ENCODE measurements at places on chromosomes 2 and 18. TPM values are rescaled to one million over a fixed set of nuclear protein-coding genes. Genes with fewer than 3 reads are reported as not detected.

REG3A gene
- total RNA-seq, result not detected

DUSP2 gene
- total RNA-seq, result 419 TPM

TNS1 gene
- 0.54 TPM for total RNA-seq

FAP gene
- not detected for total RNA-seq

ADCYAP1 gene
- total RNA-seq, result not detected

DSG2 gene
- 0.24 TPM for total RNA-seq

MROH2A gene
- total RNA-seq, result not detected

NEB gene
- total RNA-seq, result 0.50 TPM

- no peak for DNase-seq
Observed at GRCh38 chr18:35464831-35465279, 32.9 kb downstream of the INO80C start.

- DNase-seq, result no peak
Observed at GRCh38 chr2:187593697-187594096, 39.5 kb upstream of the TFPI start.

GRCh38 chr2:11936761-11937160 lies 190.3 kb downstream of the LPIN1 start:
- DNase-seq, result no peak

DNA sequence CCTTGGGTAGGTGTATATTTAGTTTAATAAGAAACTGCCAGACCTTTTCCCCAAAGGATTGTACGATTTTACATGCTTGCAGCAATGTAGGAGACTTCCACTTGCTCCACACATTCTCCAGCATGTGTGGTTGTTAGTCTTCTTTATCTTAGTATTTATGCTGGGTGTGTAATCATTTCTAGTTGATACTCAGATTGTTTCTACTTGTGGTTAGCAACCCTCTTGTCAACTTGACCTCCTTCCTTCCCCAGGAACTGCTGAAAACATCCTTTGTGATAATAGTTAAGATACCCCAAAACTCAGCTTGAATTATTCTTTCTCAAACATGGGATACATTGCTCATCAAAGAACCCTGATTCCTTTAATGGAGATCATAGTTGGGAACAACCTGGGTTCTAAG lies 37.2 kb upstream of the CYBRD1 start:
- DNase-seq, result no peak

DNA sequence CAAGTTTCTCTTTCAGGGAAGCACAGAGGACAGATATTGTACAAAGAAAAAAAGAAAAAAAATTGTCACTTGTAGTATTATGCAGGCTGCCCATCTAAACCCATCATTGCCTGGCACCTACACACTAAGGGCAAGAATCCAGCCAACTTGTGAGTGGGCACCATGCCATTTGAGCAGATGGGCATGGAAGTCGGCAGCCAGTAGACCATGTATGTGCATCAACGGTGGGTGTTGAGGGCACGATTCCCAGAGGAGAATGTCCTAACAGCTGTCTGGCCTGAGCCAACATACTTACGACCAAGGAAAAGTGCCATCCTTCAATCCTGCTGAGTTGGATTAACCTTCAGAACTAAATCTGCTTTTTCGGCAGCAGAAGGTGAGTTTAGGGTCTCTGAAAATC lies 63.9 kb downstream of the ARHGAP15 start:
- no peak for DNase-seq

GRCh38 chr18:28432339-28432738 lies 255.4 kb upstream of the CDH2 start:
- DNase-seq, result no peak

- no peak for DNase-seq
Observed at GRCh38 chr18:77118256-77119090, 14.1 kb downstream of the MBP start.

GRCh38 chr2:144431392-144431783 lies 88.5 kb downstream of the ZEB2 start:
- DNase-seq, result no peak

- no peak for DNase-seq
Observed at GRCh38 chr2:165274698-165275097, 35.5 kb downstream of the SCN2A start.

GRCh38 chr2:109601783-109602182 lies 12.0 kb downstream of the SEPTIN10 start:
- no peak for DNase-seq

- DNase-seq, result no peak
Observed at GRCh38 chr2:154911729-154912128, 213.2 kb downstream of the KCNJ3 start.

- no peak for DNase-seq
Observed at GRCh38 chr2:78908973-78909372, 116.5 kb upstream of the REG3G start.

DNA sequence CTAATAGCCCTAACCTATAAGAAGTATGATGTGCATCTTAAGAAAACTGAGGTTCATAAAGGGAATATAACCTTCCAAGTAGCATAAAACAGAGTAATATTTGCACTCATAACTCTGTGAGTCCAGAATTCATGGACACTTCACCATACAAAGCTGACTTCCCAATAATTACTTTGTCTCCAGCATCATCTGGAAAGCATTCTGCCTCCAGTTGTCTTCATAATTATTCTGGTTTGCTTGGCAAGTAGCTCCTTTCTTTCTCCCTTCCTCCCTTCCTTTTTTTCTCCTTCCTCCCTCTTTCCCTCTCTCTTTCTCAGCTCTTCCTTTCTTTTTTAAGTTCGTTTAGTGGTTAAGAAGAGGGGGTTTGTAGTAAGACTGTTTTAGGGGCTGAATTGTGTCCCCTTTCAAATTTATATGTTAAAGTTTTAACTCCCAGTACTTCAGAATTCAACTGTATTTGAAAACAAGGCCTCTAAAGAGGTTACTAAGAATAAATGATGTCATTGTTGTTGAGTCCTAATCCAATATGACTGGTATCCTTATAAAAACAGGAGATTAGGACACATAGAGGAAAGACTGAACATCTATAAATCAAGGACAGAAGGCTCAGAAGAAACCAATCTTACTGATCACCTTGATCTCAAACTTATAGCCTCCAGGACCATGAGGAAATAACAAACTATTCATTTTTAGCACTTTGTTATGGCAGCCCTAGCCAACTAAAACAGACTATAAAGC lies 28.9 kb downstream of the TFPI start:
- no peak for DNase-seq

DNA sequence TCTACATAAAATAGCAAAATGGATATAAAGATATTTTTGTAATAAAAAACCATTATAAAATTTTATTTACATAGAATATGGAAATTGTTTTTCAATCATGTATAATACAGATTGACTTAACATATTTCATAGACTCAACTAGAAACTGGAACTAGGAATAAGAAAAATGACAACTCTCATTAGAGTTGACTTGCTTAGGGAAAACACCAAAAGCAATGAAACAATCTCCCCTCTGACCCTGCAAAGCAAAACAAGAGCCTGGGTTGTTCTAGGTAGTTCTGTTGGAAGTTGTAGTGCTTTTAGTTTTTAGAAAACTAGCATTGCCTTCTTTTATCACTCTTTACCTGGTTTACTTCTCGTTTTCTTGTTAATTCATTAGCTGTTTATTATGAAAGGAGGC lies 32.2 kb upstream of the MTIF2 start:
- DNase-seq, result no peak

- DNase-seq, result no peak
Observed at GRCh38 chr2:98269830-98270229, 76.4 kb upstream of the CNGA3 start.

- DNase-seq, result no peak
Observed at GRCh38 chr18:28735731-28736130, 558.8 kb upstream of the CDH2 start.

DNA sequence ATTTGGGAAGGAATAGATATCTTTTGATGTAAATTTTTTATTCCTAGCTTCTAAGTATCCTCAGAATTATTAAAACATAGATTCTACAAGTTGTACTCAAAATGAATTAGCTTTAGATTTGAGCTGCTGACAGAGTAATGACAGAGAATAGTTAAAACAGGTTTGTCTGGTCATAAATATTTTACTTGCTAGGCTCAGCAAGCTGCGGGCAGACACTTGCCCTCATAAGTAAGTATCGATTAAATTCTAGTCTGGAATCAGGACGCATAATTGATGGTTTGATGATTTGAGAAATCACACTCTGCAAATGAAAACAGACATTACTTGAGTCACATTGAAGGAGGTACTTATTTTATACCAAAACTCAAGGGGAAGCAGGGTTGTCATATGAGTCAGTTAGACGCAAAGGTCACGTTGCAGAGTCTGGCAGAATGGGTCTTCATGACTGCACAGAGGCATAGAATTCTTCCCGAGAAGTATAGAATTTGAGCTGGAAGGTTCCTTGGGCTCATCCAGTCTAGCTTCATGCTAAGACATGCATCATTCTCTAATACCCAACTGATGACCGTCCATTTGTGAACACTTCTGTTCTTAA lies 27.5 kb downstream of the ARL4C start:
- DNase-seq, result no peak

- no peak for DNase-seq
Observed at GRCh38 chr2:71552861-71553301, 99.5 kb downstream of the DYSF start.

GRCh38 chr2:163246135-163246534 lies 407.6 kb upstream of the KCNH7 start:
- no peak for DNase-seq

- peak; percentile 31 for DNase-seq
Observed at GRCh38 chr18:46155641-46156051, 51.5 kb downstream of the HAUS1 start.

DNA sequence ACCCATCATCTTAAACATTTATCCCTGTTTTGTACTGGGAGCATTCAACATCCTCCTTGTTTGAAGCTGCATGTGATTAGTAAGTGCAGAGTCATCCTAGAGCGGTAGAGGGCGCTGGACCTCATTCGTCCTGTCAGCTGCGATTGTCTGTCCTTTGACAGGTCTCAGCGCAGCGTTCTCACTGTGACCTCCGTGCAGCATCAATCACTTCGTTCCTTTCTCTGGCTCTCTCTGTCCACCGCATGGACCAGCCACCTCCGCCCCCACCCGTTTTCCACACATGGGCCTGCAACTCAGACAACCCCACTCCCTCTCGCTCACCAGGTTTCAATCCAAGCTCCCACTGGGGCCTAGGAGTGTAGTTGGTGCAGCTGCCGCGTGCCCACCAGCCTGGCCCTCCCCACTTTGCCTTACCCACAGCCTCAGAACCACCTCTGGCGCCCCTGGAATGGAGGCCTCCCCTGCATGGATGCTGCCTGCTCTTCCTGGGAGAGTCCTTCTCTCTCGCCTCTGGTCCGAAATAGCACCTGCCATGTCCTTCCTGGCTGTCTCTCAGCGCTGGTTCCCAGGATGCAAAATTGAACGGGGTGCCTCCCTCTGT lies 90.5 kb downstream of the NDUFA10 start:
- peak; percentile 41 for DNase-seq

- no peak for DNase-seq
Observed at GRCh38 chr2:237214030-237214675, 128.5 kb downstream of the COPS8 start.

DNA sequence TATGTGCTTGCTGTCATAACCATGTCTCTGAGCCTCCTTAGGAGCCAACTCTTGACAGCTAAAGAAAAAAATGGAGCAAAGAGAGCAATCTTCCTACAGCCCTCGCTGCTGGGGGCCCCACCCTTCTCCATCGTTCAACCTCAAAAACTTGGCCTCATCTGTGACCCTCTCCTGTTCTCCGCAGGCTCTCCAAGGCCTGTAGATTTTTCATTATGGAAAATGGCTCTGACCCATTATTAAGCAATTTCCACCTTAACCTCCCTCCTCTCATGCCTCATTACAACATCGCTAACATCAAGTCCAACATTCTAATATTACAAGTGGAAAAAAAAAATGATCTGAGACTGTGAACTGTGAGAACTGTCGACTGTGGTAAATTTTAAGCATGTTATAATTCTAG lies 98.7 kb downstream of the SLC8A1 start:
- no peak for DNase-seq

DNA sequence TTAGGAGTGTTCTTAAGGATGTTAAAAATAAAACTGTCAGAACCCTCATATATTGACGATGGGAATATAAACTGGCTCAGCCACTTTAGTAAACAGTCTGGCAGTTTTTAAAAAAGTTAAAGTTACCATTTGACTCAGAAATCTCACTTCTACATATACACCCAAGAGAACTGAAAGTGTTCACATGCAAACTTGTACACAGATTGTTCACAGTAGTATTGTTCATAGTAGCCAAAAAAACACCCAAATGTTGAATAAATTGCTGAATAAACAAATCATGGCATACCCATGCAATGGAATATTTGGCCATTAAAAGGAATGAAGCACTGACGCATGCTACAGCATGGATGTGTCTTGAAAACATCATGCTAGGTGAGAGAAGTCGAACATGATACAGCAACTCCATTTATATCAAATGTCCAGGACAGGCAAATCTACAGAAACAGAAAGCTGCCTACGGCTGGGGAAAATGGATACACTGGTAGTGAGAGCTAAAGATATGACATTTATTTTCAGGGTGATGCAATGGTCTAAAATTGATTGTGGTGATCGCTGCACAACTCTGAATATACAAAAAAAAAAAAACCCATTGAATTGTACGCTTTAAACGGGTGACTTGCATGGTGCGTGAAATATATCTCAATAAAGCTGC lies 10.1 kb downstream of the RPL31 start:
- DNase-seq, result no peak

DNA sequence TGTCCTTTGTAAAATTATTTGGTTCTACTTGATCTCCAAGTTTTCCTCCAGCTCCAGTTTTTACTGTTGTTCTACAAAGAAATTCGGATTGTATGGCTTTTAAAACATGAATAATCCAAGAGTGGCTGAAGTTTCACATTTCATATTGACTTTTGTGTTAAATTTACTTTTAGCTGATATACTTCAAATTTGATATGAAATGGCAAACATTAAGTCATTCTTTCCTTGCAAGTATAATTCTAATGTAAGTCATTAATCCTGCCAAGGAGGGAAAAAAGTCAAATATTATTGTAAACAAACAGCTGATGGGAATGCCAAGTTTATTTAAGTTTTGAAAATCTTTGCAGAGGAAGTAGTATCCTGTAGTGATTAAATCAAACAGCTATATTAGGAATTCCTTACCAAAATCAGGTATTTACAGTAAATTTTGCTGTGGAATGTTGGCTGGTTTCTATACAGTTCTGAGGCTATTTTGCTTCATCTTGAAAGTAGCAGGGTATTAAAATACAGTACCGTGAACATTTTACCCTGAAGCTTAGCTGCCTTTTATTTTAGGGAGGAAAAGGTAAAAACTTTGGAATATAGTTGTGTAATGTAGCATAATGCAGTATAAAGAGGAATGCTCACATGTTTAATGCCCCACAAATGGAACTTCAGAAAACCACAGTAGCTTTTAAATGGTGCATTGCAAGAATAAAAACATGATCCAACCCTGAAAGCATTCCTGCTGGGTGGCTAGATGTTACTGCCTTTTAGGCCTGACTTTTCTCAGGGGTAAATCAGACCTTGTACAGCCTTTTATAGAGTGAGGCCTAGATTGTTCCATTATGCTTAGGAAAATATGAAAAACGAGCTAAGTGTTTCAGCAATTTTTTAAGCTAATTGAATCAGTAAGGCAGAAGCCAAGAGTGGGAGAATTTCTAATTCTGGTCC lies 62.7 kb upstream of the NT5C1B start:
- DNase-seq, result no peak

GRCh38 chr2:118774458-118775133 lies 72.9 kb downstream of the EN1 start:
- no peak for DNase-seq
